Tibial nerve (tissue), 4 donors: ENCODE measurements at places on chromosomes 1 and 21. TPM values are rescaled to one million over a fixed set of nuclear protein-coding genes. Genes with fewer than 3 reads are reported as not detected.

- DNase-seq, result no peak
Measured at GRCh38 chr1:32919811-32920733, 18.9 kb upstream of the TMEM54 start.

- no peak for DNase-seq
Measured at GRCh38 chr1:91171898-91172297, 150.1 kb upstream of the ZNF644 start.

DNA sequence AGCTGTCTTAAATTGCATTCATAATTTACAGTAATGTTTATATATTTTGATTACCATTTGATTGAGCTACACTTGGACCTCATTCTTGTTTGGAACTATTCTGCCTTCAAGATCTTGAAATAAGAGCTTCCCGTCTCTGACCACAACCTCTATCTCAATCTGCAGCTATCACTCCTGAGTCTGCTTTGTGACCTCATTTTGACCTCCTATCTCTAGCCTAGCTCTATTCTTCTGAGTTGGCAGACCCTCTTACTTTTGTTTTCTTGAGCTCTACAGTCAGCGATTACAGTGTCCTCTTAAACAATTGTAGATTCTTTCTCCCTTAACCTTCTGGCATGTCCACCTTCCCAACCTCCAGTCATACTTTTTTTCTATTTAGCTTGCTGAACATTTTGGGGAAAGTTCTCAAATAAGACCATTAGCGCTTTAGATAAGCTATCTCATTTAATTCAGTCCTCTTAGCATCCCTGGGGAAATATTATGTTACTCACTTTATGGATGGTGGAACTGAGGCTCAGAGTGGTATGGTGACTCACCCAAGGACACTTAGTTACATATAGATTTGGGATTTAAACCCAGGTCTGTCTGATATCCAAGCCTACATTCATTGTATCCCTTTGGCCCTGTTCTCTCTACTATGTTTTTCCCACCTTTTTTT lies 19.1 kb downstream of the RPAP2 start:
- DNase-seq, result no peak

- DNase-seq, result no peak
Measured at GRCh38 chr1:3924825-3925220, 24.8 kb upstream of the C1orf174 start.

GRCh38 chr1:6026095-6026809 lies 19.4 kb upstream of the KCNAB2 start:
- peak; percentile 59 for DNase-seq

DNA sequence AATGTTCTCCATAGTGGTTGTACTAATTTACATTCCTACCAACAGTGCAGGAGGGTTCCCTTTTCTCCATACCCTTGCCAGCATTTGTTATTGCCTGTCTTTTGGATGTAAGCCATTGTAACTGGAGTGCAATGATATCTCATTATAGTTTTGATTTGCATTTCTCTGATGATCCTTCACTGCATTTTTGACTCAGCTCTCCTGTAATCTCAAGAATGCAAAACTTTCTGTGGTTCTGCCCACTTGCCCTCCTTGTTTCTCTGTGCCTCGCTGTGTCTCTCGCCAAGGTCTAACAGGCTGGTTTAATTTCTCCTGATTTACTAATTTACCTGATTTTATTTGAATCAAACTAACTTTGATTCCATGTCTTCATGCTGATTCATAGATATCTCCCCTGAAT lies 407.9 kb downstream of the ZP4 start:
- DNase-seq, result no peak

DNA sequence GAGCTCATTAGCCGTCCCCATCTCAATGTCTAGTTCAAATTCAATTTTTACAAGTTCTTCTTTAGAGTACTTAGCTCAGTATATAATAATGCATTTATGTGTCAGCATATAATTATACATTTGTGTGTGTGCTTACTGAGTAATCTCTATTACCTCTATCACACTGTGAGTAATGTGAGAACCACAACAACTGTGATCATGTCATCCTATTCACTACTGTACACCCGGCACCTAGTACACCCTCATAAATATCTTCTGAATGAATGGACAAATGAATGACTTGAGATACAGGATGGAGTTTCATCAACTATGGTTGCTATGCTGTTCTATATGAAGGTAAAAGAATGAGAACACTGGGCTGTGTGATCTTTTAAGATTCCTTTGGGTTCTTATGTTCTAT lies 124.0 kb downstream of the GPATCH2 start:
- DNase-seq, result no peak

Gene PALMD
- 67.3 TPM for total RNA-seq

Gene TMPRSS3
- not detected for total RNA-seq

- DNase-seq, result no peak
Measured at GRCh38 chr1:34419663-34420136, 243.0 kb downstream of the C1orf94 start.

DNA sequence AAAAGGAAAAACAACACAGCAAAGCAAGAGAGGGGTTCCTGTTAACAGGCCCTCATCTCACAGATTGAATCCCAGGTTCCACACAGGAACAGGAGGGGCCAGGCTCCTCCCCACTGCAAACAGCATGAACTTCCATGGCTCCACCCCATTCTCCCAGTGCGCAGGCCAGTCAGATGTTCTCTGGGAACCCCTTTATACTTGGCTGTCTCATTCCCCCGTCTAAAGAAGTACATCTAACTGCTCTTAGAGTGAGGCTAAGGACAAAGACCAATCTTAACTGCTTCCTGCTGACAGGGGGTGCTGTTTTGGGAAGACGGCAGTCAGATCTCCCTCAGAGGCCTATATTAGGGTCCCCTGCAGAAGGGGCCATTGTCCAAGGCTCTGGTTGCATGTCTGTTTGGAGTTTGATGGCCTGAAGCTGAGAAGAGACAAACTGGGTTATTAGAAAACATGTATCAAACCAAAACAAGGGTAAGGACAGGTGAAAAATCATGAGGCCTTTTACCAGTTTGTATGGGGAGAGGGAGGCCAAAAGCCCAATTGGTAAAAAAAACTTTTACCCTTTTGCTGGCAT lies 10.5 kb upstream of the NASP start:
- DNase-seq, result no peak

Gene COL8A2
- total RNA-seq, result 44.6 TPM

- no peak for DNase-seq
Measured at GRCh38 chr1:231861541-231862481, 235.2 kb downstream of the DISC1 start.

Gene LIPI
- 2.1 TPM for total RNA-seq

DNA sequence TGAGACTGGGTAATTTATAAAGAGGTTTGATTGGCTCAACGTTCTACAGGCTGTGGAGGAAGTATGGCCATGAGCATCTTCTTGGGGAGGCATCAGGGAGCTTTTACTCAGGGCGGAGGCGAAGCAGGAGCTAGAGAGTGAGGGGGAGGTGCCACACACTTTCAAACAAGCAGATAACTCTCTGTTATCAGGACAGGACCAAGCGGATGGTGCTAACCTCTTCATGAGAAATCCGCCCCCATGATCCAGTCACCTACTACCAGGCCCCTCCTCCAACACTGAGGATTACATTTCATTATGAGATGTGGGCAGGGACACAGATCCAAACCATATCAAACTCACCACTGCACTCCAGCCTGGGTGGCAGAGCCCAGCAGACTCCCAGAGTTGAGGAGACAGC lies 11.5 kb upstream of the LRRC47 start:
- no peak for DNase-seq

- no peak for DNase-seq
Measured at GRCh38 chr21:18477043-18477442, 73.5 kb upstream of the TMPRSS15 start.

DNA sequence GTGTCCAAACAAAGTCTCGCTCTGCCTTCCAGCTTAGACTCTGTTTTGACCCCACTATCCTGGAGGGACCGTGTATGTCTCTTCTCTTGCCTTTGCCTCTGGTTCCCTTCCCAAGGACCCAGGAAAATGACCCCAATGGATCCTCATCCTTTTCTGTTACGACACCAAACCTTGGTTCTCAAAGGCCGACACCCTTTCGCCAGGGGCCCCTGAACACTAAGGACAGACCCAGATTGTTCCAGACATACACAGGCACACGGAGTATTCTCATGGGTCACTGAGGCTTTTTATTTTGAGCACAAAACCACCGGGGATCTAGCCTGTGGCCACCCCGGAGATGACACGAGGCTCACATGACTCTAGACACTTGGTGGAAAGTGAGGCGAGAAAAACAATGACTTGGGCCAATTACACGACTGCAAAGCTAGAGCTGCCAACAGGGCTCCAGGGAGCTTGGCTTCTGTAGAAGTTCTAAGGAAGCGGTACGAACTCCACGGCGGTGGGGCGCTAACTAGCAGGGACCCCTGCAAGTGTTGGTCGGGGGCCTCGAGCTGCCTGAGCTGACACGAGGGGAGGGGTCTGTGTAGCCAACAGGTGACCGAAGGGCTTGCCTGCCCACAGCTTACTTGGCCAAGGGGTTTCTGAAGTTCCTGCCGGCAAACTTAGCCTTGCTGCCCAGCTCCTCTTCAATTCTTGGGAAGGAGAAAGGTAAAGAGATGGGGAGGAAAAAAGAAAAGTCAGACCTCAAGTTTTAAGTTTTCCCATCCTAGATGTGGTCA lies 17.6 kb downstream of the ENO1 start:
- DNase-seq, result no peak

- DNase-seq, result no peak
Measured at GRCh38 chr1:55376897-55377296, 161.7 kb upstream of the USP24 start.

- DNase-seq, result no peak
Measured at GRCh38 chr1:6935361-6935883, 150.2 kb downstream of the CAMTA1 start.

Gene CFAP107
- not detected for total RNA-seq

DNA sequence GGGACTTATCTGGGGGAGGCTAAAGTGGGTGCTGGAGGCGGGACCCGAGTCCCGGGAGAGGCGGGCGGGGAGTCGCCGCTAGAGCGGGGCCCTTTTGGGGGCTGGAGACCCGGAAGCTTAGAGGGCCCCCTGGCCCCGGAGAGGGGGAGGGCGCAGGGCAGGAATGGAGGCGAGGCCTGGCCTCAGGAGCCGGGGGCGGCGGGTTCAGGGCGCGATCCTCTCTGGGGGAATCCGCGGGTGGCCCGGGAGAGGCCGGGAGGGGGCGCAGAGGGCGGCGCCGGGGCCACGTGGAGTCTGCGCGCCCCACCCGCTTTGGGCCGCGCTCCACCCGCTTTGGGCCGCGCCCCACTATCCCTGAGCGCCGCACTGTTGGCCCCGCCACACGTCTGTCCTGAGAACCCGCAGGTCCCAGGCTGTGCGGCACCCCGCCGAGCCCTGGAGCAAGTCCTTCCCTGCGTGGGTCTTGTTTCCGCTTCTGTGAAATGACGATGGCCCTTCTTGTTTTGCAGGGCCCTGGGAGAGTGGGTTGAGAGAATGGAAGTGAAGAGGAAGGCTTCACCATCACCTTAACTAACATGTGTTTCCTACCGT lies 84.4 kb downstream of the NKAIN1 start:
- no peak for DNase-seq

DNA sequence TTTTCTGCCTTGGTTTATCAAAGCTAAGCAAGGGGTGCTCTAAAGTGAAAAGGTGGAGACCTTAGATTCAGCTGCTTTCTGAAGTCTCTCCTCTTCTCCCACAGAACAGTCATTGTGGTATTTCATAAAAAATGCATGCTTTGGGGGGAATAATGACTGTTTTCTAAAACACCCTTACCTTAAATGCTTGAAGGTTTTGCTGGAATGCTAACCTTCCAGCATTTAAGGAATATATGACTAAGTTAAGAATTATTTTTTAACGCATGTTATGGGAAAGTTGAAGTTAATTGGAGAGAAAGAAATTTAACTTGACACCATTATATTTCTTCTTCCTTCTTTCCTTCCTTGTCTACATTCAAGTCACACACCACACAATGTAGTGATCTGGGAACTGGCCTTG lies 162.5 kb downstream of the ROR1 start:
- DNase-seq, result no peak

- no peak for DNase-seq
Measured at GRCh38 chr1:111596499-111596898, 23.1 kb upstream of the RAP1A start.

DNA sequence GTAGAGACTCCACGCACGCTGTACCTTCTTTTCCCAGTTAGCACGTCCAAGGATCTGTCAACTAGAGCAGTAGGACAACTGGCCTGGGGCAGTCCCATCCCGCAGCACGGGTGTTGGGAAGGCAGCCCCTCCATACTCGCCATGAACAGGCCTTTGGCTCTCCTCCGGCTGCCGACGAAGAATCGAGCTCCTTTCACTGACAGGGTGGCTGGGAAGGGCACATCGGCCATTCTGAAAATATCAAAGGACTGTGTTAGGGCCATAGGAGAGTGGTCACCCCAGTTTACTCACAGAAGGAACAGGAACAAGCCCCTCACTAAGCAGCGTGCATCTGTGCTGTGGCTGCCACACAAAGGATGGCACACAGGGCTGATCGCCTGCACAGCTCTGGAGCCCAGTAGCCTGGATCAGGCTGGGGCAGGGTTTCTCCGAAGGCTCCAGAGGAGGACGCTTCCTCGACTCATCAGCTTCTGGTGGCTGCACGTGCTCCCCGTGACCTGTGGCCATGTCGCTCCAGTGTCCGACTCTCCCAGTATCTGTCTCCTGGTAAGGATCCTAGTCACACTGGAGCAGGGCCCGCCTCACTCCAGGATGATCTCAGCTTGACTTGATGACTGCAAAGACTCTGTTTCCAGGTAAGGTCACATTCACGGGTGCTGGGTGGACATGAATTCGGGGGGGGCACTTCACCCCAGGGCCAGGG lies 8.9 kb downstream of the KRTAP10-1 start:
- no peak for DNase-seq

Gene C21orf91
- 10.3 TPM for total RNA-seq

Gene LCA5L
- total RNA-seq, result 0.66 TPM

GRCh38 chr1:226034482-226034881 lies 28.0 kb upstream of the H3-3A start:
- peak; percentile 59 for DNase-seq

GRCh38 chr1:225941187-225941941 lies at the start of gene LEFTY2:
Gene LEFTY2 (minus strand): TSS chr1:225941220. CDS start chr1:225941140, 80 bp downstream.
- no peak for DNase-seq
